ENCODE measurements at places on chromosomes 13 and 19. TPM values are rescaled to one million over a fixed set of nuclear protein-coding genes. Genes with fewer than 3 reads are reported as not detected.

CRB3 gene
- polyA plus RNA-seq, result 31.8 TPM

HSD11B1L gene
- polyA plus RNA-seq, result 13.7 TPM

CDX2 gene
- polyA plus RNA-seq, result not detected

OXGR1 gene
- 4.6 TPM for polyA plus RNA-seq

SIRT2 gene
- 48.3 TPM for polyA plus RNA-seq

EDNRB gene
- 78.2 TPM for polyA plus RNA-seq

FCGBP gene
- polyA plus RNA-seq, result 12.7 TPM

GIPR gene
- polyA plus RNA-seq, result 1.8 TPM

COG6 gene
- polyA plus RNA-seq, result 35.9 TPM

PCDH17 gene
- 15.7 TPM for polyA plus RNA-seq

KIR2DL1 gene
- polyA plus RNA-seq, result not detected

SMIM44 gene
- polyA plus RNA-seq, result 0.28 TPM

ZNF440 gene
- 11.8 TPM for polyA plus RNA-seq

MBOAT7 gene
- polyA plus RNA-seq, result 70.8 TPM

MICOS13 gene
- 42.4 TPM for polyA plus RNA-seq

APLP1 gene
- 32.8 TPM for polyA plus RNA-seq

OR7G2 gene
- polyA plus RNA-seq, result not detected

LRRC4B gene
- 27.0 TPM for polyA plus RNA-seq

CEACAM3 gene
- polyA plus RNA-seq, result not detected

LENG9 gene
- polyA plus RNA-seq, result 3.1 TPM

BCKDHA gene
- polyA plus RNA-seq, result 60.7 TPM

CEACAM1 gene
- polyA plus RNA-seq, result 10.5 TPM

PNMA8C gene
- polyA plus RNA-seq, result 0.74 TPM

RETN gene
- polyA plus RNA-seq, result 2.7 TPM

ZNF285 gene
- 8.2 TPM for polyA plus RNA-seq

ZNF221 gene
- 5.6 TPM for polyA plus RNA-seq

KLF1 gene
- 0.40 TPM for polyA plus RNA-seq

LRFN3 gene
- 18.2 TPM for polyA plus RNA-seq

C1QTNF9B gene
- polyA plus RNA-seq, result 0.85 TPM

ZNF229 gene
- 14.5 TPM for polyA plus RNA-seq

ADGRE2 gene
- polyA plus RNA-seq, result 0.37 TPM

ICAM3 gene
- 8.4 TPM for polyA plus RNA-seq

ALOX5AP gene
- polyA plus RNA-seq, result 4.7 TPM

SERPINE3 gene
- polyA plus RNA-seq, result 1.3 TPM

DENND1C gene
- polyA plus RNA-seq, result 43.0 TPM

ALKBH6 gene
- polyA plus RNA-seq, result 18.3 TPM

UPK1A gene
- polyA plus RNA-seq, result 9.8 TPM

CPB2 gene
- 0.16 TPM for polyA plus RNA-seq

ZNF415 gene
- 18.7 TPM for polyA plus RNA-seq

KLK3 gene
- polyA plus RNA-seq, result 0.77 TPM

ZNF414 gene
- 35.9 TPM for polyA plus RNA-seq
